ENCODE measurements at places on chromosomes 4 and X.

DNA sequence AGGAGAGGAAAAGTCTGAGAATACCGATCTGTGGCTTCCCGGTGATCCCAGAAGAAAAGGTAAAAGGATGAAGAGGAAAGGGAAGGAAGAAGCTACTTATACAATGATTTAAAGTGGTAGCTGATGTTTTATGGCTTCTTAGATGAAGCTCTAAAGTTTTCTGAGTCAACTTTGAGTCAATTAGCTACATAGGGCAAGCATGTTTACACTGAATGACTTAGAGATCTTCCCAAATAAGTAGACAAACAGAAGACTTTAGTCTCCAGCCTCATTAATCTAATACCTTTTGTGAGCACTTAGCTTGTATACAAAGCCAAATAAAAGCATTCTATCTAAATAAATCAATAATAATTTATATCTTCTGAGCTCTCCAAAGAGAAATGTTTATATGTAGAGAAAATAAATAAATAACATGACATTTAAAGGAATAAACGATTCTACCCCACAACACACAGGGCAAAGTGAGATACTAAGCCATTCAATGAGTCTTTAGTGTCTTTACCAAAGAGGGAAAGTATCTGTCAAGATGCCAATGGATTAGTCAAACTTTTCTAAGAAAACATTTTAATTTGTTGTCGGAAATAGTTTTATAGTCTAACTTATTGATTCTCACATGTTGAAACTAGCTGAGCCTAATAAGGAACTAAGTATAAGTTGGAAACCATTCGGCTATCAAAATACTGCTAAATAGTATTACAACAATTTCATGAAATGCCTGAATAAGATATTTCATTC is 46.0 kb upstream of the TMEM184C start:
- DNase-seq, result no peak

GRCh38 chrX:112814496-112814895 is 26.1 kb downstream of the AMOT start:
- DNase-seq, result no peak

GRCh38 chrX:44908153-44908552 is 35.2 kb downstream of the KDM6A start:
- no peak for DNase-seq

- DNase-seq, result no peak
Observed at GRCh38 chrX:46737462-46737861, 21.5 kb downstream of the SLC9A7 start.

- DNase-seq, result no peak
Observed at GRCh38 chrX:110001740-110002299, 1.1 kb upstream of the TMEM164 start.

DNA sequence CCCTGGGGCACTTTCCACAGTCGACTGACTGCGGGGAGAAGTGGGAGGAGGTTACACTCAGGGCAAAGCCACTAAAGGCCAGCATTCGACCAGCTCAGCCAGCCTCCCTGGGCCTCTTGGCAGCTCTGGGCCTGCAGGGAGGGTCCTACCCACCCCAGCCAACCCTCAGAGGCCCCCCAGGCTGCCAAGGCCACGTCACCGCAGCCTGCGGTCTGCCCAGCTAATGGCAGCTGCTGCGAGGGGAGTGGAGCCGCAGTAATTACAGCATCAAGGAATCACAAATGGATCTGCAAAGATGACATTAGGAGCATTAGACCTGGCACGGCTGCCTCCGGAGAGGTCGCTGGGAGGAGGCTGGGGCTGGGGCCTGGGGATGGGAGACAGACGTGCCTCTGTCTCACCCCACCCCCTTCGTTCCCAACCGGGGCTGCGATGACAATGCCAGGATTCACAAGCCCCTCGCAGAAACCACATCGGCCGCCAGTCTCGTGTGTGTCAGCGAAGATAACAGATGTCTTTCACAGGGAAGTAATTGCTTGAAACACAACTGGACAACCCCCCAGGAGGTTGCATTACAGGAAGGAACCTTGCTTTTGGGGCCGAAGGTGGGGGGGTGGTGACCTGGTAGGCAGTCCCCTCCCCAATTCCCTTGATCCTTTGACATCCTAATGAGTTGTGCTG is 367.6 kb downstream of the BCOR start:
- DNase-seq, result no peak

DNA sequence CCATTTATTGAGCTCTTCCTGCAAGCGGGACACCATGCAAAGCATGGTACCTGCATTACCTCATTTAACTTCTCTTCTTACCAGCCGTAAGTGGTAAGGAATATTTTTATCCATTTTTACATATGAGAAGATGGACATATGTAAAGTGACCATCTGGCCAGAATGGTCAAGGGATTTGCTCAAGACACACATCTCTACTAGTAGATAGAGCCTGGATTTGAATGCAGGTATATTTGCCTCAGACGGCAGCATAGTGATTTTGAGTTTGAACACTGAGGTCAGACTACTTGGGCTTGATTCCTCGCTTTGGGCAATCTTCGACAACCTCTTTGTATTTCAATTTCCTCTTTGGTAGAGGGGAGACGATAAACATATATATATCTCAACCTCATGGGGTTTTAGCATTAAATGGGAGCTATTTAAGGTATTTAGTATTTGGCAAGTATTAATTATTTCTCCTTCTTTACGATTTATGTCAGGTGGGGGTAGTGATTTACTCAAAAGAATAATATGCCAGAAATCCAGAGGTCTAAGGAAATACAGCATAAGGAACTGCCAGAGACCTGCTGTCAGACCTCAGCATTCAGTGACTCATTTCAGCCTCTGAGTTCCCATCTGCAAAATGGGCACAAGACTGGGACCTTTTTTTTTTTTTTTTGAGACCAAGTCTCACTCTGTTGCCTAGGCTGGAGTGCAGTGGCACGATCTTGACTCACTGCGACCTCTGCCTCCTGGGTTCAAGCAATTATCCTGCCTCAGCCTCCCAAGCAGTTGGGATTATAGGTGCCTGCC is 34.6 kb upstream of the CHRNA9 start:
- DNase-seq, result no peak

DNA sequence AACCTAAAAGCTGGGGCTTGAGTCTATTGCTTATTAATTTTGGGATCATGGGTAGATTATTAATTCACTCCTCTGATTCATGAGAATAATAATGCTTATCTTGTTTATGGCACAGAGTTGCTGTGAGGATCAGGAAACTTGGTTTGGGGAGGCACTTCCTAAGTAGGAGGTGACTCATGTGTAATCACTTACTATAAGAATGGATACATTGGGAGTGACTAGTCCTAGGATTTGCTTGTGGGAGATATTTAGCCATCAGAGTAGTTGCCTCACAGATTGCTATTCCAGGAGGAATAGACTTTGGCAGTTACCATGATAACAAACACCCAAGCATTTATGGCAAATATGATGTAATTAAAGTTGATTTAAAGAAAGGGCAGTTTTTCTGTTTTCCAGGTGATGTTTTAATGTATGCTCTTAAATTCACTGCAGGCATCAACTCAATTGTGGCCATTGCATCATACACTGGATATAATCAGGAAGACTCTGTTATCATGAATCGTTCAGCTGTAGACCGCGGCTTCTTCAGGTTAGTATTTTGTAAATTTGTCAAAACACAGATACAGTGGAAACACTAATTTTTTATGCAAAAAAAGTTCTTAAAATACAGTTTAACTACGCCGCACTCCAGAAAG is 41.9 kb downstream of the POLR2B start:
- no peak for DNase-seq

DNA sequence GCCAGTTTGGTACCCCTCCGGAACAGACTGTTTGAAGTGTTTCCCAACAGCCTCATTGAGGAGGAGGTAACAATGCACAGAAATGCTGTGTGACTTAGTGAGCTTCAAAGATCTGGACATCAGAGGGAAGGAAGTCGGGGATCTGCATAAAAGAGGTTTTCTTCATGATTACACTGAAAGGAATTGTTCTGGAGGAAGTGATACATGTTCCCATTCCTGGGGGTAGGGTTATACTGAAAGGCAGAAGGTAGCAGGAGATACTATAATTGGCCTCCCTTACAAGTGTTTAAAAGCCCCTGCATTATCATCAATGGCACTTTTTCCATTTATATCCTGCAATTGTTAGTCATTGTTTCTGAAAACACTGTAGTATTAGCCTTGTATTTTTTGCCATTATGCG is 94.0 kb upstream of the DKK2 start:
- DNase-seq, result no peak

DNA sequence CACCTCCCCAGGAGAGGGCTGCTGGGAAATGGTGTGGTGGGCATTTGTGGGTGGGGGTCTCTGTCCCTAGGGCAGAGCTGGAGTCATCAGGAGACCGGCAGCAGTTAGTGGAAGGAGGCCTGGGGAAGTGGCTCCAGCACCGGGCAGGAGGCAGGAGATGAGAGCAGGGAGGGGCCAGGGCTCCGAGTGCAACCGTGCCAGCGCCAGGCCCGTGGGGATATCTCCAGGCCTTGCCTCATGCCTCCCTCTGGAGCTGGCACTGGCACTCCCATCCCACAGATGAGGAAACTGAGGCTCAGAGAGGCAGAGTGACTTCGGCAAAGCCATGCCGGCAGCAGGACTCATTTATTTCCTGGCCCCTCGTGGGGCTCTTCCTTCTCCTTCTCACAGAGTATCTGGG is 83.5 kb downstream of the HMX1 start:
- DNase-seq, result no peak

DNA sequence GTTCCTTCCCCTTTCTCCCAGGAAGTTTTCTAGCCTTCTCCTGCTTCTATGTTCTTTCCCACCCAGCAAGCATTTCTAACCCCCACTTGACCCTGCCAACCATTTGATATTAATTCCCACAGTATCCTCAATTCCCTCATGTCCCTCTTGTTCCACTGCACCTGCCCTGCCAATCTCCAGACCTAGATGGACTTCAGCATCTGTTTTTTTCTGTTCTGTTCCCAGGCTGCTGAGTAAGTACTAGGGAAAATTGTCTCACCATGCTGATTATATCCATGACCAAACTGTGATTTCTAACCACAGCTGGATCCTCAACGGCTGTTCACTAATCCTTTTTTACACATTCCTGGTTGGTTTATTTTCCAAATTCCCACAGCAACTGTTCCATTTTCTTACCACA is 37.7 kb downstream of the CLCN5 start:
- DNase-seq, result no peak

DNA sequence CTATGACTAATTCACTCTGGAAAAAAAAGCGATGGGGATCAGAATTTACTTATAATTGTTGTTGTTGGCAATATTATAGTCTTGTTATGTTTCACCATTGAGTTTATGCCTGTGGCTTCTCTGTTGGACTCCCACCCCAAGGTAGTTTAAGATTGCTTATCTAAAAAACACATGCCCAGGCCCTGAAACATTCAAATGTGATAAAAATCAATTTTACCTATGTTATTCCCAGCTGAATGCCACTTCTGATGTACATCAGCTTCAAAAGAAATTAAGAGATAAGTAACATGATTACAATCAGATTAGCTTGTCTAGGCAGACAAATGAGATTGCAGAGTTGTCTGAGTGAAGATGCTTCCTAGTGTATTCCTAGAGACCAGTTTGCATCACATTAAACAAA is 484.7 kb downstream of the PCDH7 start:
- DNase-seq, result no peak

- DNase-seq, result no peak
Observed at GRCh38 chr4:13263967-13264525, 220.1 kb downstream of the RAB28 start.

GRCh38 chrX:38166478-38167083 is 54.1 kb downstream of the SRPX start:
- no peak for DNase-seq

DNA sequence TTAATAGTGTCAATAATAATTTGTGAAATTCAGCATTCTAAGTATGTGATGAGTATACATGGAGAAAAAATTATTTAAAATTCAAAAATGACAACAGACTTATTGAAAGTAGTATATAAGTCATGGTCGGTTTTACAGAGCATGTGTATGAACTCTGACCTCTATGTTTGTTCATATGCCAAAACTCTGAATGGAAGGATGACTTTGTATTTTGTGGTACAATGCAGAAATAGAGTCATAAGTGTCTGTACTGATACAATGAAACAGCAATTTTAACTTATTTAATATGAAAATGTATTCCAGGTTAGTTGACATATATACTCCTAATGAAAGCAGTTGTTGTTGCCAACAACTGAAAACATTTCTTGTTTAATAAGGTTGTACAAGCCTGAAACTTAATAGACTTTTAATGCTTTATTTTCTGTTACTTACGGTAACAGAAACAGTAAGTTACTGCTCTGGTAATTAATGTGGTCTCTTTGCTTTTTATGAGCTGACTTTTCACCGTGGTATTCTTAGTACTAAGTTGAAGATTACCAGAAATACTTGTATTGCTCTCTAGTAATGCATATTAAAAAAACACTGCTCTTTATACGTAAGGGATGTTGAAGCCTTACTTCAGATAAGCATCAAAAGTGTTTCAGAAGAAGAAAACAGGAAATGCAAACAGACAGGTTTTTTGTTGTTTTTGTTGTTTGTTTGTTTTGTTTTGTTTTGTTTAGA is 1.9 kb downstream of the UBE2K start:
- DNase-seq, result peak; percentile 31

GRCh38 chr4:10072420-10073017 is 44.1 kb downstream of the WDR1 start:
- no peak for DNase-seq

- no peak for DNase-seq
Observed at GRCh38 chr4:140106289-140106844, 47.6 kb downstream of the MAML3 start.

DNA sequence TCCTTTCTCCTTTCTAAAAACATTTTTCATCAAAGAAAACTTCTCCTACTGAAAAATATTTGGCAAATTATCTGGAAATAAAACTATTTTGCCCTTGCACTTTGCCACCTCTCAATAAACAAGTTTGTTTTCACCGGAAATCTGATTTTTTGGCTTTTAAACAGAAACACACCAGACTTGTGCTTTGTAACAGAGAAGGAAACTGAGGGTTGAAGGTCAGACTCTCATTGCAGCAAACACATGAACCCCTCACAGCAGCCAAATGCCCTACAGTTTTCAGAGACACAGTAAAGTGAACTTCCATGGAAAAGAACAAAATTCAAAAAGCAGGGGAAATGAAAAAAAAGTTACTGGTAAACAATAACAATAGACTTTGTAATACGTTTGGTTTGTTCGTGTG is 95.6 kb upstream of the WDR17 start:
- no peak for DNase-seq

GRCh38 chr4:7967501-7968261 is 28.0 kb upstream of the AFAP1 start:
- no peak for DNase-seq

DNA sequence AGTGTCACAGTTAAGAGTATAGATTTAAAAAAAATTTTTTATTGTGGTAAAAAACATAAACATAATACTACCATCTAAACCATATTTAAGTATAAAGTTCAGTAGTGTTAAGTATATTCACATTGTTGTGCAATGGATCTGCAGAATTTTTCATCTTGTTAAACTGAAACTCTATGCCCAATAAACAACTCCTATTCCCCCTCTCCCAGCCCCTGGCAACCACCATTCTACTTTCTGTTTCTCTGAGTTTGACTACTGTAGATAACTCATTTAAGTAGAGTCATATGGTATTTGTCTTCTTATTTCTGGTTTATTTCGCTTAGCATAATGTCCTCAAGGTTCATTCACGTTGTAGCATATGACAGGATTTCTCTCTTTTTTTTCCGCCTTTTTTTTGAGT is 112.4 kb downstream of the PTTG2 start:
- DNase-seq, result no peak

GRCh38 chr4:84492737-84493091 is 6.4 kb downstream of the NKX6-1 start:
- DNase-seq, result no peak

- no peak for DNase-seq
Observed at GRCh38 chr4:188466001-188466400, 326.8 kb downstream of the TRIML1 start.

Measured in CD4-positive, alpha-beta T cell (primary cell).